ENCODE measurements at places on chromosomes 2 and 18. TPM values are rescaled to one million over a fixed set of nuclear protein-coding genes. Genes with fewer than 3 reads are reported as not detected.

- no peak for DNase-seq
- no peak overlapping the region for H3K4me3 ChIP-seq
- no peaks in the 10 kb centered on the region for H3K4me1 ChIP-seq
- H3K27me3 ChIP-seq = no peaks in the 10 kb centered on the region
- H3K27ac ChIP-seq = no peak overlapping the region
- no peaks in the 10 kb centered on the region for H3K36me3 ChIP-seq
Observed at GRCh38 chr2:3113122-3113521, 264.5 kb downstream of the EIPR1 start.

GRCh38 chr2:55357927-55358326 is 61.7 kb downstream of the CCDC88A start:
- H3K27ac ChIP-seq = no peak overlapping the region
- no peaks in the 10 kb centered on the region for H3K27me3 ChIP-seq
- no peaks in the 10 kb centered on the region for H3K36me3 ChIP-seq
- no peak overlapping the region for H3K4me3 ChIP-seq
- no peaks in the 10 kb centered on the region for H3K4me1 ChIP-seq

- H3K36me3 ChIP-seq = no peaks in the 10 kb centered on the region
- H3K4me3 ChIP-seq = no peak overlapping the region
- H3K27ac ChIP-seq = no peak overlapping the region
- no peak for DNase-seq
Observed at GRCh38 chr2:173876833-173877413, 88.2 kb downstream of the SP3 start.

DNA sequence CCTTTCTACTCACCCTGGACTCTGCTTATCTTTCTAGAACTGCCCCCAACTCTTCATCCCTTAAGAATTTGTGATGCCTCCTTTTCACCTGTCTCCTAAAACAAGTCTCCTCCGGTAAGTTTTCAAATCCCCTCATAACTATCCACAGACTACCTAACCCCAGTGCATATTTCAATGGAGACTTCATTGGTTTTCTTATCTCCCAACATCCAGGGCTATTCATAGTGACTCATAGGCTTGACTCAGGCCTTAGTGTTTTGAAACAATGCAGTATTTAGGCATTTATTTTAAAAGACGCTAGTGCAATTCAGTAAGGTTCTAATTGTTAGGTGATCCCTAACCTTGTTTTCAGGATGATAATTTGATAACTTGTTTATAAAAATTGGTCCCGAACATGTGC is 399.2 kb downstream of the CPS1 start:
- no peak overlapping the region for H3K27ac ChIP-seq
- H3K36me3 ChIP-seq = no peaks in the 10 kb centered on the region
- DNase-seq = no peak
- H3K4me3 ChIP-seq = no peak overlapping the region
- H3K27me3 ChIP-seq = no peaks in the 10 kb centered on the region

DNA sequence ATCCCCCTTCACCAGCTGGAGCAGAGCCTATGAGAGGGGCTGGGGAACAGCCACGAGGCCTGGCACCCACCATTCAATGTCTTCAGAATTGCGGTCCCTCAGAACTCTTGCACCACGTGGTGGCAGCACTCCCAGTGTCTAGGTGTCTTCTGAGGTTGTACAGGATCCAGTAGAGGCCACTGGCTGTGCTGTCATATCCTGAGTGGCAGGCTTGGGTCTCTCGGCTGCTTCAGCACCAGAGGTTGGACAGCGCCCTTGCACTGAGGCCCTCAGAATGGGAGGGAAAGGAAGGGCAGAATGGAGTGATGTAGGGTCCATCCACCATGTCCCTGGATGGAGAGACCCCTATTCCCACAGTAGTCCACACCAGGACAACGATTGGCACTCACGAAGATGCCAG is 112.0 kb upstream of the TEKT4 start:
- no peaks in the 10 kb centered on the region for H3K36me3 ChIP-seq
- no peak overlapping the region for H3K4me3 ChIP-seq
- no peaks in the 10 kb centered on the region for H3K27me3 ChIP-seq
- no peak overlapping the region for H3K27ac ChIP-seq

DNA sequence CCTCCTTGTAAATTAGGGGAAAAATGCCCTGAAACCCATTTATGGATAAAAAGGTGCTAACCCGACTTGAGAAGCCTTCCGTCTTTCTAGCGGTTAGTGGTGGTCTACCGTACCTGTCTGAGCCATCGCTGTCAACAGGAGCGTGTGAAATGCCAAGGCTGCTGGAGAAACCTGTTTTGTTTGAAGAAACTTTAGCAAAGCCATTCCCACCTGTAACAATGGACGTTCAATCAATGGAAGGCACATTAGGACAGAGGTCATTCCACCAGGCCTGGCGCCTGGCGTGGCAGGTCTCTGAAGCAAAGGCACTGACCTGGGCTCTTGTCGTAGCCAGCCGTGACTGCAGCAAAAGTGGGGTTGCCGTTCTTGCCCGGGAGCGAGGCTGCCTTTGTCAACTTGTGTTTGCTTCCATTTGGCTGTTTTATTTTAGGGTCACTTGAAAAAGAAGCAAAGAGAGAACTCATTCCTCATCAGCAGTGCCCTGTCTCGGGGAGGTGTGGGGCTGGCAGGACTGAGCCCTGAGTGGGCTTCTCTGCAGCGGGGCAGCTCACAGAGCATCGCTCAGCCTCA is 47.2 kb downstream of the ZAP70 start:
- peak overlapping the region; percentile 79 for H3K27ac ChIP-seq
- H3K27me3 ChIP-seq = no peaks in the 10 kb centered on the region
- H3K36me3 ChIP-seq = peaks cover 100% of the 10 kb centered on the region
- peaks cover 34% of the 10 kb centered on the region for H3K4me1 ChIP-seq

- peak overlapping the region; percentile 96 for H3K27ac ChIP-seq
- H3K4me3 ChIP-seq = peak overlapping the region; percentile 97
- H3K4me1 ChIP-seq = peaks cover 45% of the 10 kb centered on the region
- DNase-seq = no peak
Observed at GRCh38 chr18:75204269-75204731, 4.6 kb downstream of the PTGR3 start.

DNA sequence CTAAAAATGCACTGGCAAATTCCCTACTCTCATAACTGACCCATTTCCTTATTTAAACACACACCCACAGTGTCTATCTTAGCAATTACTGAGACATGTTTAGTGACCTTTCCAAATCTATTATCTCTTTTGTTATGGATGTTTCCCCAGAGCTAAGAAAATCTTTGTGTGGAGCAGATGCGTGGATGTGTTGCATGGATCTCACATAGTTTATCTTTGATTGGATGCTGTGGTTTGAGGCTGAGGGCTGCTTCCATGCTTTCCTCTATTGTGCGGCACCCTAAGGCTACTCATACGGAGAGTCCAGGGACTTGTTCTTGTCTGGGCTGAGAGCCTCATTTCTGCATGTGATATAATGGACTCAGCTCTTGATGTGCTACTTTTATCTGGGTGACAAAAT is 4.7 kb downstream of the ANKZF1 start:
- H3K4me1 ChIP-seq = peaks cover 19% of the 10 kb centered on the region
- H3K27ac ChIP-seq = no peak overlapping the region
- no peak for DNase-seq
- no peak overlapping the region for H3K4me3 ChIP-seq
- no peaks in the 10 kb centered on the region for H3K27me3 ChIP-seq

- no peaks in the 10 kb centered on the region for H3K27me3 ChIP-seq
- no peak overlapping the region for H3K27ac ChIP-seq
- no peaks in the 10 kb centered on the region for H3K36me3 ChIP-seq
- no peak for DNase-seq
Observed at GRCh38 chr2:8431446-8432125, 250.3 kb upstream of the ID2 start.

DNA sequence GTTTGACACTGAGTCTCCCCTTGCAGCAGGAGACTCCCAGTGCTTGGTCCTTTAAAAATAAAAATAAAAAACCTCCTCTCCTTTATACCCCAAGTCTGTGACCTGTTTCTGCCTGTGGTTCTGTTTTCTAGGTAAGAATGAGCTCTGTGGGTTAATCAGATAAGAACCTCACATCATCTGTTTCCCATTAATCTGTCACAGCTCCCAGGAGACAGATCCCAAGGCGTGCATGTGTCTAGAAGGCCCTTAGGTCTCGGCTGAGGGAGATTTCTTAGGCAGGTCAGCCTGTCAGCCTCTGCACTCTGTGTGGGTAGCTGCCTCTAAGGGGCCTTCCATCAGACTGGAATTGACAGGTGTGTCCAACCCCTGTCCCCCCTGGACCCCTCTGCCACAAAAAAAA is 80.7 kb downstream of the FHOD3 start:
- H3K36me3 ChIP-seq = no peaks in the 10 kb centered on the region
- H3K27ac ChIP-seq = no peak overlapping the region
- DNase-seq = no peak
- no peaks in the 10 kb centered on the region for H3K27me3 ChIP-seq
- H3K4me1 ChIP-seq = no peaks in the 10 kb centered on the region
- no peak overlapping the region for H3K4me3 ChIP-seq

GRCh38 chr2:41413813-41414485 is 633.9 kb upstream of the PKDCC start:
- H3K27me3 ChIP-seq = no peaks in the 10 kb centered on the region
- no peaks in the 10 kb centered on the region for H3K4me1 ChIP-seq
- H3K27ac ChIP-seq = no peak overlapping the region
- H3K4me3 ChIP-seq = no peak overlapping the region

DNA sequence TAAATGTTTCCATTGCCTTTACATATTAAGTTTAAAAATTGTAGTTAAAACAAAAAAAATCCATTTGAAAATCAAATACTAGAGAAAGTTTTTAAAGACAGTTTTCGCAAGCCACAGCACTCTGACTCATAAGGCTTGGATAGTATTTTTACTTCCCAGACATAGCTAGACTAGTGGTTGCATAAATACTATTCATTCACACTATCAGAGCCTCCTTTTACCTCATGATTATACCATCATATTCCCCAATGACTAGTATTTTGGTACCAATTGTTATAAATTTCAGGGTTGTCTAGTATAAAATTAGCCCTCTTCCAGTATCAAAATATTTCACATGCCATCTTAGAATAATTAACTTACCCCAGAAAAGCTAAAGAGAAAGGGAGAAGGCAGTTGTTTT is 393.5 kb downstream of the ERBB4 start:
- no peaks in the 10 kb centered on the region for H3K36me3 ChIP-seq
- no peaks in the 10 kb centered on the region for H3K4me1 ChIP-seq
- DNase-seq = no peak

GRCh38 chr2:240952496-240953246 is 45.7 kb upstream of the SNED1 start:
- peak; percentile 2 for DNase-seq
- no peaks in the 10 kb centered on the region for H3K4me1 ChIP-seq
- no peak overlapping the region for H3K27ac ChIP-seq
- H3K36me3 ChIP-seq = no peaks in the 10 kb centered on the region
- peaks cover 44% of the 10 kb centered on the region for H3K27me3 ChIP-seq

- H3K36me3 ChIP-seq = no peaks in the 10 kb centered on the region
- DNase-seq = no peak
- H3K27me3 ChIP-seq = no peaks in the 10 kb centered on the region
- no peak overlapping the region for H3K4me3 ChIP-seq
- no peak overlapping the region for H3K27ac ChIP-seq
- no peaks in the 10 kb centered on the region for H3K4me1 ChIP-seq
Observed at GRCh38 chr2:199984755-199985154, 29.4 kb downstream of the MAIP1 start.

- no peak overlapping the region for H3K4me3 ChIP-seq
- peaks cover 3% of the 10 kb centered on the region for H3K27me3 ChIP-seq
- no peak for DNase-seq
- H3K4me1 ChIP-seq = no peaks in the 10 kb centered on the region
- H3K36me3 ChIP-seq = no peaks in the 10 kb centered on the region
Observed at GRCh38 chr2:71602581-71602980, 149.2 kb downstream of the DYSF start.

DNA sequence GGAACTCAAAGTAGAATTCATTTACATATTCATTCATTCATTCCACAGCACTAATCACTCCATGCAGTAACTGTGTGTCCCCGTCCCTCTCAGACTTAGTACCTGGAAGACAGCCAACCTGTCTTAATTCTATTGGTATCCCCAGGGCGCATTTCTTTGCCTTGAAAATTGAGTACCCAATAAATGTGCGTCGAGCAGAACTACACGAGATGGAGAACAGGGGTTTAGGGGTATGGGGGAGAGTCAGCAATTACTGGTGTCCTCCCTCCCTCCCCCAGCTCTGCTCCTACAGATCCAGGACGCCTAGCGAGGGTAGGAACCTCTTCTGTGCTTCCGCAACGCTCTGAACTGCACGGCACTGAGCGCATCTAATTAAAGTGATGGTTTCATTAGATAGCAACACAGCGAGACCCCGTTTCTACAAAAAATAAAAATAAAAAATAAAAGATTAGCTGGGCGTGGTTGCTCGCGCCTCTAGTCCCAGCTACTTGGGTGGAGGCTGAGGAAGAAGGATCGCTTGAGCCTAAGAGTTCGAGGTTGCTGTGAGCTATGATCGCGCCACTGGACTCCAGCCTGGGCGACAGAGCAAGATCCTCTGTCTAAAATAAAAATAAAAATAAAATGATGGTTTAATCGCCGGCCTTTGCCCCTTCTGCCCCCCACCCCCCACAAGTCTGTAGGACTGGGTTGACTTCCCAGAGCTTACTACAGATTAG is 614 bp upstream of the FKBP1B start:
- peaks cover 52% of the 10 kb centered on the region for H3K4me1 ChIP-seq
- no peak overlapping the region for H3K27ac ChIP-seq
- H3K27me3 ChIP-seq = no peaks in the 10 kb centered on the region

- no peak overlapping the region for H3K4me3 ChIP-seq
- no peaks in the 10 kb centered on the region for H3K36me3 ChIP-seq
- peaks cover 8% of the 10 kb centered on the region for H3K4me1 ChIP-seq
- H3K27me3 ChIP-seq = no peaks in the 10 kb centered on the region
- no peak for DNase-seq
- H3K27ac ChIP-seq = no peak overlapping the region
Observed at GRCh38 chr18:54696616-54697293, 105.7 kb downstream of the DYNAP start.

Gene NETO1
- total RNA-seq = not detected

Gene GRHL1
- 4.5 TPM for total RNA-seq

Gene STPG4
- total RNA-seq = not detected

Gene ARHGEF4
- 14.0 TPM for total RNA-seq

Gene GCA
- total RNA-seq = 10.1 TPM

Gene CLEC4F
- total RNA-seq = not detected

Gene FBXO48
- 0.55 TPM for total RNA-seq

Gene GREB1L
- 0.87 TPM for total RNA-seq

Gene NT5DC4
- not detected for total RNA-seq

Gene IL1RN
- 29.3 TPM for total RNA-seq

All from stomach (tissue), 19 donors.